Mesangial cell (primary cell): ENCODE measurements at places on chromosomes 1 and 21. TPM values are rescaled to one million over a fixed set of nuclear protein-coding genes. Genes with fewer than 3 reads are reported as not detected.

CYP4Z1 gene
- not detected in 2 replicates for total RNA-seq

CD1B gene
- not detected in 2 replicates for total RNA-seq

CENPF gene
- total RNA-seq, result 2.5 and 62.2 TPM in 2 replicates

S100B gene
- total RNA-seq, result not detected in 2 replicates

OR2M4 gene
- not detected in 2 replicates for total RNA-seq

TSPEAR gene
- total RNA-seq, result not detected in 2 replicates

ADCY10 gene
- under 0.01 TPM in 1 of 2 replicates, not detected in the other for total RNA-seq

IL19 gene
- not detected in 2 replicates for total RNA-seq

PBX1 gene
- total RNA-seq, result 6.4 and 21.2 TPM in 2 replicates
